ENCODE measurements at places on chromosomes 5 and 9. TPM values are rescaled to one million over a fixed set of nuclear protein-coding genes. Genes with fewer than 3 reads are reported as not detected.

- DNase-seq, result no peak
Observed at GRCh38 chr9:4866239-4866969, 73.7 kb downstream of the RCL1 start.

DNA sequence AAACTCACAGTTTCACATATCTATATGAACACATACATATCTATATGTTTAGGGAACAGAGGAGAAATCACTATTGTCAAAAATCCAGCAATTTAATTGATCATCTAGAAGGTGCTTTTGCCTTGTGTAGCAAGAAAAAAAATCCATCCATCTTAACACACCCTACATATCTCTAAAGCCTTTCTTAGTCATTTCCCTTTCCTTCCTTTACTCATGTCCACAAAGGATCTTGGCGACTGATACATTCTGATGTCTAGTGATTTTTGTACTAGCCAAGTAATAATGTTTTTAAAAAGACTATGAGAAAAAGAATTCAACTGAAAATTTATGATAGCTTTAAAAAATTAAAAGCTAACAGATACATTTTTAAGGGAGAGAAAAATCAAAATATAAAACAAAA lies 22.5 kb downstream of the ZDHHC21 start:
- DNase-seq, result no peak

- DNase-seq, result no peak
Observed at GRCh38 chr9:27414220-27414761, 109.8 kb upstream of the IFNK start.

DNA sequence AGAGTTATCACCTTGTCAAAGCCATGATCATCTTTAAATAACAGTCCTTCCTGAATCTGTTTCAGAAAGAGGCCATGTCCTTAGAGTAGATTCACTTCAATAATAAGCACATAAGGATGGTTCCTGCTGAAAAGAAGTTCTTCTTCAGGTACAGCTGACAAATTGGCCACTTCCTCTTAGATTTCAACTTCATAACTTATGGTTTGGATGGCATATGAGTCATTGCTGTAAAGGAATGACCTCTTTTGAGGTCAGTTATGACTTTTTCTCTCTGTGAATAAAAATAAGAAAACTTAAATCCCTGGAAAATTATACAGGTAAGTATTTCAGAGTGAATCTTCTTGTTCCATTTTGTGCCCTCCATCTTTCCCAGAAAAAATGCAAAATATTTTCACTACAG lies 555.3 kb upstream of the ZNF462 start:
- no peak for DNase-seq

- DNase-seq, result no peak
Observed at GRCh38 chr9:91857291-91858212, 92.5 kb downstream of the ROR2 start.

DNA sequence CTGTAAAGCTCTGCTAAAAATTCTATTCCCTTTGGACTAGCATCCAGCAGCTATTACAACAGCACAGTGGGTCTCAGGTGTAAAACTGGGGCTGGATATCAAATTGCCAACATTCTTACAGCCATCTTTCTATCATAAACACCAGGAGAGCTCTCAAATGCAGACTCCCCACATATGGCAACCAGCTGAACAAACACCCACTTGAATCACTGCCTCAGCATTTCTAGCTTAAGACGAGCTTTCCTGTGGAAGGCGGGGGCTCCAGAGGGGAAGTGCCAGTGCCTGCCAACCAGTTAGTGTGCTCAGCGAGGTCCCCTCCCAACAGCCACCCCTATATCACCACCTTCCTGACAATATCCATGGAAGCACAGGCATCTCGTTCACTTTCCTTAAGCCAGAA lies 62.2 kb downstream of the IPPK start:
- no peak for DNase-seq

DNA sequence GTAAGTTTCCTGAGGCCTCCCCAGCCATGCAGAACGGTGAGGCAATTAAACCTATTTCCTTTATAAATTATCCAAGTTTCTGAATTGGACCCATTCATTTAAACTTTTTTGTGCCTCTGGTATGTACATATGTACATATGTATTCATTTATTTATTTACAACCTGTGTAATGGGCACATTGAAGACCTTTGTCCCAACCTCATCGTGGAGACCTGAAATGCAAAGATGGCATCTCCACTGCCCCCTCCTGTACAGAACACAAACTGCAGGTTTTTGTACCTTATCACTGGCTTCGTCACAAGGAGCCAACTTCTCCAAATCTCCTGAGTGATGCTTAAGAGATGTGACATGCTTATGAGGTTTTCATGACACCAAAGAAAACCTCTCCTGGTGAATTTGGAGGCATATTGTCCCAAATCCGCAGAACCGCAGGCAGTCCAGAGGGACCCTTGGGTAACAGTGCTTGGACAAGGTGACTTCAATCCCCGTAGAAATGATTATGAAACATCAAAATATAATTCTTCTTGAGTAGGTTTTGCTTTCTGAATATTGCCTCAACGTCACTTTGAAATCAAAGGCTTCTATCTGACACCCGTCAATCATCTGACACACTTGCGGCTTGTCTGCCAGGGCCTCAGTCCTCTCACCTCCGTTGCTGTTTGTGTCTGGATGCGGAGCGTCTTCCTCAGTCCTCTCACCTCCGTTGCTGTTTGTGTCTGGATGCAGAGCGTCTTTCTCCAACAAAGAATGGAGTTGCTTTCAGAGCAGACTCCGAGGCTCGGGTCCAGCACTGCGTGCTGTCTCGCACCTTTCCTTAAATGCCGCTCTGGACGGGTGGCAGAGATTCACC lies 135.0 kb upstream of the IRX4 start:
- DNase-seq, result no peak

DNA sequence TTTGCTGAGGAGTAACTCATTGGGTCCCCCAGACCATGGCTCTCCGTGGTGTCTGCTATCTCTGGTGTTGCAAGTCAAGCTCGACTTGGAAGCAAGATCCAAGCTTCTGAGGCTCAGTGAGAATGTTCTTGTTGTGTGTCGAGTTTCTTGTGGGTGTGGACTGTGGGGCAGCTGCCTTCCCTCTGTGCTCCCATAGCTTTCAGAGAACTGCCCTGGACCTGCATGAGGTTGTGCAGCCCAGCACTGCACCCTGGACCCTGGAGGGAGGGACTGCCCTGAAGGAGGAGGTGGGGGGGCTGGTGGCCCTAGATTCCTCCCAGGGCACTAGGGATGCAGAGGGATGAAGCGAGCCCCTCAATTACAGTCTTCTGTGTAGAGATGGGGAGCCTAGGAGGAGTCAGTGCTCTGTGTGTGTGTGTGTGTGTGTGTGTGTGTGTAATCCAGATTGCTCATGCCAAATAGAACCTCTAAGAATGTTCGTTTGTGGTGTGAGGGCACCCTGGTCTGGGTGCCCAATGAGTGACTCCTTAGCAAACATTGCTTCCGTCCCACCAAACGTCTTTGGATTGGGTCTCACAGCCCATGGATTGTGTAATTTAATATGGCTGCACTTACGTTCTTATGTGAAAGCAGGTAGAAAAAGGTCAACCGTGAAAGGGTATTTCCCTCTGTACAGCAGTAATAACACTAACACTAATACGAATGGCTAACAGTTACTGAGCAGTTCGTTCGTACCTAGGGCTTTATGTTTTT lies 143.3 kb upstream of the LMX1B start:
- no peak for DNase-seq

DNA sequence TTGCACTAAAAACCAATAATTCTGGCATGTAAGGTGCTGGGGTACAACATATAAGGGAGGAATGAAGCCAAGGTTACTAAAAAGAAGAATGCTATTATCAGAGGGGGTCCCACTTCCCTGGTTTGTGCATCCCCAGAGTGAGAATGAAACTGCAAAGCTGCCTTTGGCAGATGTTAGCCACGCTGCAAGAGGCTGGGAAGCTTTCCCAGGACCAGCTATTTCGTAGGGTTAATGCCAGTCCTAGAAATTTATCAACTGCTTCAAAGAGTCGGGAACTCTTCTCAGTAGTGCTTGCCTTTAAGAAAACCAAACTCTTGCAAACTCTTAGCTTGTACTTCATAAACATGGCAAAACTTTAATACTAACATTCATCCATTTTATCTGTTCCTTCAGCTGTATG lies 87.5 kb upstream of the NR5A1 start:
- DNase-seq, result no peak

Gene IRX1
- 5.0 TPM for total RNA-seq

Gene GABRB2
- total RNA-seq, result 0.45 TPM

Gene LAMC3
- total RNA-seq, result 23.0 TPM

Gene PAEP
- not detected for total RNA-seq

Gene ADRB2
- 42.6 TPM for total RNA-seq
